ENCODE measurements at places on chromosomes 16 and 17. TPM values are rescaled to one million over a fixed set of nuclear protein-coding genes. Genes with fewer than 3 reads are reported as not detected.

Gene NPIPB9
- total RNA-seq: 7.0 TPM

Gene ZNF205
- 4.1 TPM for total RNA-seq

DNA sequence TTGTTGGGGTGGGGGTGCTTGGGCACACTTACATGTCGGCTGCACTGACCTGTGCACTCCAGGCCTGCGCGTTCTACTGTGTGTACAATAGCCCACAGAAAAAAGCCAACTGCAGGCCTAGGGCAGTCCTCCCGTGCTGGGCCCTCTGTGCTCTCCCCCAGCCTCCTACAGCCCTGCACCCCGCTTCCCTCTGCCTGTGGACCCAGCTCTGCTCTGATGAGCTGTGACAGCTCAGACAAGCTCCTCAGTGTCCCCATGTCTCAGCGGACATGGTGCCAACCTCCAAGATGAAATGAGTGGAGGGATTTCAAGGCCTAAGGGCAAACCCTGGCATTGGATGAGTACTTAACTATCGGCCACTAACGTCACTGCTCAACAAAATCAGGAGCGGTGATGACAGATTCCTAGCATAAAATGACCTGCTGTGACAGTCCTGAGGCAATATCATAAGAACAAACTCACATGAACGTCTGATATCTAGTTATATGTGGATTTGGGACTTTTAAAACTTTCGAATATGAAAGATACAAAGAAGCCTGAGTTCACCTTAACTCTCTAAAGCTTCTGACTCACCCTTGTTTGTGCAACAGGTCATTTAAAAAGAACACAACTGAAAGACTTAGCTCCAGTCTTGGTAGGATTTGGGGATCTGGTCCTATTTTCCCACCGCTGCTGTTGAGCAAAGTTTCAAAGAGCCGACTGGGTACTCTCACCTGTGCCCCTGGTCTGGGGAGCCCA lies 34.7 kb downstream of the CCDC57 start:
- DNase-seq: no peak

DNA sequence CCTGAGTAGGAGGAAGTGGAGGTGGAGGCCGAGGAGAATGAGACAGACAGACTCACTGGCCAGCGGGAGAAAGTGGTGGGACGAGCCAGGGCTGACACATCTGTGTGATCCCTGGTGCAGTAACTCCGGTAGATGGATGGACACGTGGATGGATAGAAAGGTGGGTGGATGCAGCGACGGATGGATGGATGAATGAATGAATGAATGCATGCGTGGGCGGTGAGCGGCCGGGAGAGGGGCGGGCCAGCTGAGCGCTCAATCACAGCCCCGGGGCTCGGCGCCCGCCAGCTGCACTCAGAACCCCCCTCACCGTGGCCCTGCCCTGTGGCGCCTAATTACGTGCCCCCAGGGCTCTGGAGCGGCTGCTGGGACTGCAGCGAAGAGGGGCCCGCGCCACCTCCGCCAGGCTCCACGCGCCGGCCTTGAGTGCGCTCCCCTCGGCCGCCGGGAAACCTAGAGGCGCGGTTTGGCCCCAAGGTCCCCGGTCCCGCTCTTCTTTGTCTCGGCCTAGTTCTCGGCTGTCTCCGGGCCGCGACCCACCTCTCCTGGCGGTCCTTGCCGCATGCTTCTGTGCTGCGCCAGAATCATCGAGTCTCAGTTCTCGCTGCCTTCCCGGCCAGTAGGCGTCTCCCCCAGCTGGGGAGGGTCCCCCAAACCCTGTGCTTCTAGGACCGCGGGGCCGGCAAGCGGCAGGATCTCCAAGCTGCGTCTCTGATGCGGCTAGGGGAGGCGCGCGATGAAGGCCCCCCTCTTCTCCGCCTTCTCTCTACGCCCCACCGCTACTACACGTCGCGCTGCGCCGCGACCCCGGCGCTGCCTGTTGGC lies 41.0 kb downstream of the RAI1 start:
- no peak for DNase-seq

GRCh38 chr17:76003915-76004314 lies 3.3 kb downstream of the CDK3 start:
- no peak for DNase-seq

DNA sequence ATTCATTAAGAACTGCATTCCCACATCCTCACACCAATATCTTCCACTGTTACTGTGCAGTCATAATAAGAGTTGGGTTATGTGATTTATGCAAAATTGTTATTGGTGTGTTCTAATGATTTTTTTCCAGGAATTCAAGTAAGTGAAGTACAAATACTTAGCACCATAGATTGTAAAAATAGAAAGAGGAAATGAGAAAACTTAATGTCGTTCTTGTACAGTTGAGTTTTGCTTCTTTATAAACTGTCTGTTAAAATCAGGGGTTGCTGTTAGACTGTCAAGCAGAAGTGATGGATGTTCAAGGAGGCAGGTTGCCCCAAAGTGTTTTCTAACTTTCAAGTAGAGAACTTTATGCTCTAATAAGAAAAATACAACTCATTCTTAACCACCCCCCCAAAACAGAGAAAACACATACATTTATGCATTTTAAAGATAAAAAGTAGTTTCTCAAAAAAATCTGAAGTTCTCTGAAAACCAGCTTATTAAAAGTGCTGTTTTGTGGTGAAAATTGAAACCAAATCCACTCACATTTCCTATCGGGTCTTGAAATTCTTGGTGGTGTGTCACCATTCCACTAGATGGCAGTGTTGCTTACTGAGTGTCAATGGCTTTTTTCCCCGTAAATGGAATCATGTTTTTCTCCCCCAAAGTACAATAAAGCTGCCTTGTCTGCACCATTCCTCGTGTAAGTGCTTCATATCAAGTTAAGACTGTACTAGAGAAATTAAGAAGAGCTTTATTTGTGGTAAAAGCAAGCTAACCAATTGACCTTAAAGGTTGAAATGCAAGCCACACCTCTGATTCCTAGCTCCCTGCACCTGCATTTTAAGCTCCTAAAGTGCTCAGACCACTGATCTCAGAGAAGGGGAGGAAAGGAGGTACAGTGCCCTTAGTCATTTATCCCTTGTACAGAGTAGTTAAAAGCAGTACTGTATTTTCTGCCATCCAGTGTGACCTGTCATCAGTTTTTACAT lies 4.7 kb upstream of the IGSF6 start:
- DNase-seq: no peak

GRCh38 chr17:42414704-42415409 lies 8.2 kb downstream of the CAVIN1 start:
- no peak for DNase-seq

GRCh38 chr17:43018008-43018853 lies 4.0 kb downstream of the VAT1 start:
- no peak for DNase-seq

Gene HEATR9
- total RNA-seq: 0.08 TPM

Gene CSH2
- total RNA-seq: not detected

GRCh38 chr17:82545071-82545462 lies 25.5 kb downstream of the FOXK2 start:
- no peak for DNase-seq

- DNase-seq: no peak
These were observed 388.7 kb upstream of the PMFBP1 start for GRCh38 chr16:72560617-72561016.

- DNase-seq: no peak
These were observed 33.0 kb downstream of the COX11 start for GRCh38 chr17:54935471-54935870.

DNA sequence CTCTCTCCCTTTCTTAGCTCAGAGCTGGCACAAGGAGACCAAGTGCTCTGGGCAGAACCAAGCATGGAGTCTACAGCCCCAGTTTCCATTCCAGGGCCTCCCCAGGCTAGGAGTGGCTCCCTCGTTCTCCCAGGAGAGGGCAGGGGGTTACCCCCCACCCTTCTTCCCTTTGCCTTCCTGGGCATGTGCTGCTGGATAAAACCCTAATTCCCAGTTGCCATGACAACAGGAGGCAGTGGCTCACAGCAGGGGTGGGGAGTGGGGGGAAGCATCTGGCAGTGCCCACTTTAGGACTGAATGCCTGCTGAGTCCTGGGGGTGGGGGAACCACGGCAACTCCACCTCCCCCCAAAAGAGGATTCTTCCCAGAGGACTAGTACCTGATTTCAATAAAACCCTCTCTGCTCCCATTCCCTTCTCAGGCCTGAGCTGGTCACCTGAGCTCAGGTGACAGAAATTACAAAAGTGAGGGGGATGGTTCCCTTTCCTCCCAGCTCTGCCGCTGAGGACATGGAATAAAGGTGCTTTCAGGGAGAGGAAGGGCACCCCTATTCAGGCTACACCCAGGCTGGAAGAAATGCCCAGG lies 1.8 kb downstream of the MPP2 start:
- no peak for DNase-seq

GRCh38 chr16:2924901-2925755 lies 13.4 kb downstream of the FLYWCH1 start:
- no peak for DNase-seq

- DNase-seq: no peak
These were observed 34.9 kb upstream of the ZNF469 start for GRCh38 chr16:88347656-88348376.

GRCh38 chr17:77718669-77718961 lies 239.9 kb upstream of the TNRC6C start:
- peak; percentile 20 for DNase-seq

DNA sequence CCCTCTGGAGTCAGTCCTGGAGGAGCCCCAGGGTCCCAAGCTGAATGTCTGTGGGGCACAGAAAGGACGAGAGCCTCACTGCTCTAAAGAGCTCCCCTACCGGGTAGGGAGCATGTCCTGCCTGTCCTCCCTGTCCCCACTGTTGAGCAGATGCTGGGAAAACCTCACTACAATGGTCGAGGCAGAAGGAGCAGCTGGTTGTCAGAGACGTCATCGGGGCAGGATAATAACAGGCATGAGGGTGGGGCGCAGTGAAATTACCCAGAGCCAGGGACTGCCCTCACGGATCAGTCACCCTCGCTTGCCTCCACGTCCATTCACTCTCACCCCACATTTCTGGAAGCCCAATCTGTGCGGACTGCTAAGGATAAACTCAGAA lies 538 bp downstream of the TM4SF5 start:
- DNase-seq: no peak

Gene HOXB9
- total RNA-seq: not detected

- DNase-seq: no peak
These were observed 33.4 kb downstream of the DCUN1D3 start for GRCh38 chr16:20866801-20867200.

Gene ODAD4
- 1.0 TPM for total RNA-seq

DNA sequence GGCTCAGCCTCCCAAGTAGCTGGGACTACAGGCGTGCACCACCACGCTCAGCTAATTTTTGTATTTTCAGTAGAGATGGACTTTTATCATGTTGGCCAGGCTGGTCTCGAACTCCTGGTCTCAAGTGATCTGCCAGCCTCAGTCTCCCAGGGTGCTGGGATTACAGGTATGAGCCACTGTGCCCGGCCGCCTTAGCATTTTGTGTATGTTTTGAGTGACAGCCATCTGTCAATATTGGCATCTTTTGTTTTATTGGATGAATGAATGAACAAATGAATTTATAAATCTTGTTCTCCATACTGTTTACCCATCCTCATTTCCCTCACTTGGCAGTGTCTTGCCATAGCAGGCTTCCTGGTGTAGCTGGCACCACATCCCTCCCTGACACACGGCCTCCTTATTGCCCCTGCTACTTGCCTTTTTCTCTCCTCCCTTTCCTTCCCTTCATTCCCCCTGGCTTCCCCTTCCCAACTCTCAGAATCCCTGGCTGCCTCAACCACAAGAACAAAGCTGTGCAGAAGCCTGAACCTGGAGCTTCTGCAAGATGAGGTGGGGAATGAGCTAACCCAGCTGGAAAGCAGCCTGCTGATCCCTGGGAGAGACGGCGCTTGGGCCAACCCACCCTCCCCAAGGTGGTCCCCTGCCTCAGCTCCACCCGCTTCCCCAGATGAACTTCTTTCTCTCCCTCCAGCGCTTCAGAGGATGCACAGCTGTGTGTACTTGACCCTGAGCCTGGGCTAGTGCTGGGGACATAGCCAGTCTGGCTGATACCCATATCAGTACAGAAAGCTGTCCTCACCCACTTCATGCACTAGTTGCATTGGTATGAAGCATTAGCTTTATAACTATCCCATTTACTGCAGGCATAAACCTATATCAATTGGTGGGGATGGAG lies 34.3 kb downstream of the WNT9B start:
- DNase-seq: no peak

Gene SMIM36
- total RNA-seq: not detected

Gene ZSCAN10
- total RNA-seq: not detected

DNA sequence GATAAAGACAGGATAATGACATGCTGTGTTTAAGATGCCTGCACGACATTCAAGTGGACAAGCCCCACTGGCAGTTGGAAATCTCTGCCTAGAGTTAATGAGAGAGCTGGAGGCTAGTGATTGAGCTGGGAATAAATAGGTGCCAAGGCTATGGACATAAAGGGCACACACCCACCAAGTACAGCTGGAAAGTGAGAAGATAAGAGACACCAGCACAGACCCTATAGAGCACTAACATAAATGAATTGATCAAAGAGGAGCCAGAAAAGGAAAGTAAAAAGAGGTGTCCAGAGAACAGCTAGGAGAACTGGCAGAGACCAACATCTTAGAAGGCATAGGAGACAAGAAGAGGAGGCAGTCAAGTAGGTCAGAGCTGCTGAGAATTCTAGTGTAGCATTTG lies 101.2 kb downstream of the YPEL2 start:
- DNase-seq: no peak

Measured in liver (tissue), 10 donors.